ENCODE measurements at places on chromosomes 2 and 18. TPM values are rescaled to one million over a fixed set of nuclear protein-coding genes. Genes with fewer than 3 reads are reported as not detected.

MAP2 gene
- 5.7 TPM for total RNA-seq

C2orf15 gene
- 0.04 TPM for total RNA-seq

CNTNAP5 gene
- total RNA-seq, result 0.13 TPM

CD207 gene
- 0.13 TPM for total RNA-seq

ERMN gene
- 0.04 TPM for total RNA-seq

PFN4 gene
- 1.8 TPM for total RNA-seq

RIT2 gene
- not detected for total RNA-seq

CENPA gene
- total RNA-seq, result 4.3 TPM

Measured in muscle of leg (tissue), 16 donors.